ENCODE measurements at places on chromosomes 2 and 18. TPM values are rescaled to one million over a fixed set of nuclear protein-coding genes. Genes with fewer than 3 reads are reported as not detected.

GRCh38 chr2:39470580-39470979, 33.5 kb upstream of the MAP4K3 start:
- H3K27me3 ChIP-seq, result no peaks in the 10 kb centered on the region
- no peak overlapping the region for H3K27ac ChIP-seq
- H3K4me1 ChIP-seq, result peaks cover 4% of the 10 kb centered on the region
- no peak for DNase-seq
- no peaks in the 10 kb centered on the region for H3K36me3 ChIP-seq
- H3K4me3 ChIP-seq, result no peak overlapping the region

GRCh38 chr2:205483095-205483494, 199.2 kb upstream of the NRP2 start:
- no peaks in the 10 kb centered on the region for H3K36me3 ChIP-seq
- no peak overlapping the region for H3K27ac ChIP-seq
- H3K27me3 ChIP-seq, result no peaks in the 10 kb centered on the region
- peaks cover 3% of the 10 kb centered on the region for H3K4me1 ChIP-seq
- no peak for DNase-seq
- H3K4me3 ChIP-seq, result no peak overlapping the region

The SH2D6 gene
- total RNA-seq, result 1.2 TPM

DNA sequence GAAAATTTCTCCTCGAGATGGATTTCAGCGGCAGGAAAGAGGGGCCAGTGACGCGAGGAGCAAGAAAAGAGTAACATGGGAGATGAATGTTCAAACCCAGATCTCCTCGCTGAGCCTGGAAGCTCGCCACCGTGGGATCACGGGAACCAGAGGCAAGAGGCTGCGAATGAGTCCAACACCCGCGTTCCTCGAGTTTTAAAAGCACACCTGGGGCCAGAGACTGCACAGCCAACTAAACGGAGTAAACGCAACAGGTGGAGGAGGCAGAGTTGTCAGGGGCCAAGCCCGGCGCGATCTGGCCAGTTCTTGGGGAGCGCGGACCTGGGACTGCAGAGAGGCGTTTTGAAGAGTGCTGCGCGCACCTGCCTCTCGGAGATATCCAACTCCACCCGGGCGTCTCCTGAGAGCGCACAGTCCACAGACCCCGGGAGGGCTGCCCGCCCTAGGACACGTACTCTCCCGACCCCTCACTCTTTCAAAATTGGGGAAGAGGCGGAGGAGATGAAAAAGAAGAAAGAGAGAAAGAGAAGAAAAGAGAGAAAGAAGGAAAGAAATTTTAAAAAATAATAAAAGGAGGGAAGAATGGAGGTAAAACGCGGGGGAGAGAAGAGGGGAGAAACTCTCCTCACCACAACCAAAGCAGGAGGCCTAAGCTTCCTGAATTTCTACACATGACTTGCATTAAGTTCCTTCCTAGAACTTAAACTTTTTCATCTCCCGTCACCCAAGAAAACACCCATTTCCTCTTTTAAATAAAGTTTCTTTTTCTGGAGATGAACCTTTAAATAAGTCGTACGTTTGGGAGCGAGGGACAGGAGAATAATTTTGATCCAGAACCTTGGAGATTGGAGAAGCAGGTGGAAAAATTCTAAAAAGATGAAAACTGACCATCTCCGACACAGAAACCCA, 5.3 kb upstream of the PAX3 start:
- no peak for DNase-seq
- H3K4me3 ChIP-seq, result peak overlapping the region; percentile 52
- H3K27ac ChIP-seq, result peak overlapping the region; percentile 50

DNA sequence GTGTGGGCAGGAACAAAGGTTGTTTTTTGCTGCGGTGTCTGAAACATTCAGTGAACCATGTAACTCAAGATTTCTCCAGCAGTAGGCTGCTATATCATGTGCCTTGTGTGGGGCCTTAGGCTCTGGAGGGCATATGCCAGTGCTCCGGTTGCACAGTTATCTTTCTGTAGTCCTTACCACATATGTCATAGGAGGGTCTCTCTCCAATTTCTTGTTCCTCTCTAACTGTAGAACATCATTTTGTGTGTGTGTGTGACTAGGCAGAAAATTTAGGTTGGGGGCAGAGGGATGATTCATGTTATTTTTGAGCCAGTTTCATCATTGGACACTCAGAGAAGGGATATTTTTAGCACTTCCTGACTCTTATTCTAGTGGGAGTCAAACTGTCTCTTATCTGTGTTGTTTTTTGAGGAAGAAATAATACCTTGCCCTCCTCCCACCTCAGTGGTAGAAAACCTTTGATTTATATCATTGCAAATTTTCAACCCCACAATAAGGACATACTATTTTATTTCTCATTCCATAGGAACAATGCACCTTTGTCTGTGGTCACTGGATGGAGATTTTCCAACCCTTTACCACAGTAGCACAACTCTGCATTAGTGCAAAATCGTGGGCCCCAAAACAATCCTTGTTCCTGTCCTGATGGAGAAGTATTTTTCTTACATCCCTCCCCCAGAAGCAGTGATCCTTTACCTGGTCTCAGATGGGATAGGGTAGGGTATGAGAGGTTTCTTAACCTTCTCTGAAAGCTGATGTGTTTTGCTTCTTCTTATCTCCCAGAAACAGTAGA, 113.9 kb downstream of the CCDC74A start:
- H3K36me3 ChIP-seq, result no peaks in the 10 kb centered on the region
- H3K27me3 ChIP-seq, result no peaks in the 10 kb centered on the region
- DNase-seq, result no peak
- peaks cover 2% of the 10 kb centered on the region for H3K4me1 ChIP-seq

DNA sequence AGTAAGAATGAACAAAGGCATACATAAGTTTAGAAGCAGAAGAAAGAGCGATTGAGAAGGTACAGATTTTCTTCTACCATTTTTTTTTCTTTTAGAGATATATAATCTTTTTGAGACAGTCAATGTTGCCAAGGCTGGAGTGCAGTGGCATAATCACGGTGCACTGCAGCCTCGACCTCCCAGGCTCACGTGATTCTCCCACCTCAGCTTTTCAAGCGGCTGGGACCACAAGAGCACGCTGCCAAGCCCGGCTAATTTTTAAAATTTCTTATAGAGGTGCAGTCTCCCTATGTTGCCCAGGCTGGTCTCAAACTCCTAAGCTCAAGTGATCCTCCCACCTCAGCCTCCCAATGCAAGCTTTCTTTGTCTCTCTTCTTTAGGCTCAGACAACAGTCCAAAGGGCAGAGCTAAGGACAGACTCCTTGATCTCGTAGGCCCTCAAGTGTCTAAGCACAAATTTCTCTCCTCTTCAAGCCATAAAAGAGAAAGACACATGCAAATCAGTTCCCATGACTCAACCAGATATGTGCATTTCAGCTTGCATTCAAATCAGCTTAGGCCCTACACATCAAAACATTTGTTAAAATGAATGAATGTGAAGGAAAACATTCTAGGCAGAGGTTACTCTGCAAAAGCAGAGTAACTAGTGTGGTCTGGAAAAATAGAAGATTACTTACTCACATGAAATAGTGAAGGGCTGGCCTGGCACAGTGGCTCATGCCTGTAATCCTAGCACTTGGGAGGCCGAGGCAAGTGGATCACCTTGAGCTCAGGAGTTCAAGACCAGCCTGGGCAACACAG, 18.0 kb downstream of the ITSN2 start:
- no peaks in the 10 kb centered on the region for H3K4me1 ChIP-seq
- DNase-seq, result no peak
- no peaks in the 10 kb centered on the region for H3K27me3 ChIP-seq
- H3K36me3 ChIP-seq, result no peaks in the 10 kb centered on the region
- H3K27ac ChIP-seq, result no peak overlapping the region

DNA sequence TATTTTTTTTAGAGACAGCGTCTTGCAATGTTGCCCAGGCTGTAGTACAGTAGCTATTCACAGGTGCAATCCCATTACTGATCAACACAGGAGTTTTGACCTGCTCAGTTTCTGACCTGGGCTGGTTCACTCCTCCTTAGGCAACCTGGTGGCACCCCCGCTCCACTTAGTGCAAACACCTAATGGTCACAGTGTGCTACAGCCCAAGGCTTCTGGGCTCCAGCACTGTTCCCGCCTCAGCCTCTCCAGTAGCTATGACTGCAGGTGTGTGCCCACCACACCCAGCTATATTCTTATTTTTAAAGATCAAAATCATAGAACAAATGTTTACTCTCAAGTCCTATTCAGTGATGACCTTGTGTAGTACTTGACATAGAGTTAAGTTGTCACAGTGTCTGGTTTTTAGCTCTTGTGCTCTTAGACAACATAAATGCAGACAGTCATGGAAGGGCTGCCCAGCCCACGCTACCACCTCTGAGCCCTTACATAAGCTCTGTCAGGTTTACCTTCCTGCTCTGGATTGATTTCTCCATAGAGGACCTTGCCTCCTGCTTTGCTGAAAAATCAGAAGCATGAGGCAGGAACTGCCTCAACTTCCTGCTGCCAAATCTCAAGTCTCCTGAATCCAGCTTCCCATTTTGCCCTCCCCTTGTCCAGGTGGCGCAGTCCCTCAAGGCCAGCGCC, 82.2 kb upstream of the SLC1A4 start:
- H3K4me1 ChIP-seq, result peaks cover 6% of the 10 kb centered on the region
- no peak for DNase-seq
- H3K27me3 ChIP-seq, result no peaks in the 10 kb centered on the region
- H3K4me3 ChIP-seq, result no peak overlapping the region
- H3K36me3 ChIP-seq, result no peaks in the 10 kb centered on the region

DNA sequence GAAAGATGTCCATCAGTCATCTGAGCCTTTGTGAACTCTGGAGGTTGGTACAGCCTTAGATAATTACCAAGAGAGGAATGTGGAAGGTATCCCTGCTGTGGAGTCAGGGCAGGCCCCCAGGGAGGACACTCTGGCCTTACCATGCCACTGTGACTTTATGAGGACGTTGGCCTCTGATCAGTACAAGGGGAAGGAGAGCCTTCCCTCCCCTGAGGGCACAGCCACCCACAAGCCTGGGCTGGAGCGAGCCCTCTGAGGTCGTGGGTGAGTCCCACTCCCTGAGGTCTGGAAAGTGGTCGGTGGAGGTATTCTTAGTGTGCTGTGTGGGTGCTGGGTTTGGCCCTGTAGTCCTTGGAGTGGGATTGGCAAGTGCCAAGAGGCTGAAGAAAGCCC, 91.6 kb downstream of the STPG4 start:
- peaks cover 70% of the 10 kb centered on the region for H3K4me1 ChIP-seq
- no peak overlapping the region for H3K4me3 ChIP-seq
- H3K27me3 ChIP-seq, result no peaks in the 10 kb centered on the region
- DNase-seq, result no peak
- H3K27ac ChIP-seq, result no peak overlapping the region
- peaks cover 23% of the 10 kb centered on the region for H3K36me3 ChIP-seq

GRCh38 chr2:234548695-234549420, 52.0 kb upstream of the ARL4C start:
- no peak for DNase-seq
- peaks cover 13% of the 10 kb centered on the region for H3K4me1 ChIP-seq
- H3K4me3 ChIP-seq, result no peak overlapping the region
- peaks cover 3% of the 10 kb centered on the region for H3K27me3 ChIP-seq
- no peaks in the 10 kb centered on the region for H3K36me3 ChIP-seq

The ERFE gene
- total RNA-seq, result 0.79 TPM

DNA sequence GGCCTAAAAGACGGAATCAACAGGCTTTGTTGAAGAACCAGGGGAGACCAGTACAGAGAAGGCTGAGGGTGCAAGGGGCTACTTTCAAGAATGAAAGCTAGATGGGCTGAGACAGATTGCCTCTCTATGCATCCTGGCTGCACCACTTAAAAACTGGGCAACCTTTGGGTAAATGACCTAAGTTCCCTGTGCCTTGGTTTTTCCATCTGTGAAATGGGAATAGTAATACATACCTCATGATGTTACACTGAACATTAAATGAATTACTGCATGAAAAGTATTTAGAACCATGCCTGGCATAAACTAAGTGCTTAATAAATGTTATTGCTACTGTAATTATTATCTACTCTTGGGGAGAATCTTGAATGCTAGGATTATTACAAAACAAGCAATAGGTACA, 106.5 kb downstream of the PRKCE start:
- H3K36me3 ChIP-seq, result no peaks in the 10 kb centered on the region
- H3K4me1 ChIP-seq, result peaks cover 12% of the 10 kb centered on the region
- H3K4me3 ChIP-seq, result no peak overlapping the region
- no peak overlapping the region for H3K27ac ChIP-seq
- H3K27me3 ChIP-seq, result no peaks in the 10 kb centered on the region

GRCh38 chr2:159461076-159461475, 155.3 kb downstream of the BAZ2B start:
- H3K4me3 ChIP-seq, result no peak overlapping the region
- no peak overlapping the region for H3K27ac ChIP-seq
- H3K27me3 ChIP-seq, result no peaks in the 10 kb centered on the region
- no peaks in the 10 kb centered on the region for H3K36me3 ChIP-seq
- H3K4me1 ChIP-seq, result no peaks in the 10 kb centered on the region

The OXER1 gene
- 0.50 TPM for total RNA-seq

DNA sequence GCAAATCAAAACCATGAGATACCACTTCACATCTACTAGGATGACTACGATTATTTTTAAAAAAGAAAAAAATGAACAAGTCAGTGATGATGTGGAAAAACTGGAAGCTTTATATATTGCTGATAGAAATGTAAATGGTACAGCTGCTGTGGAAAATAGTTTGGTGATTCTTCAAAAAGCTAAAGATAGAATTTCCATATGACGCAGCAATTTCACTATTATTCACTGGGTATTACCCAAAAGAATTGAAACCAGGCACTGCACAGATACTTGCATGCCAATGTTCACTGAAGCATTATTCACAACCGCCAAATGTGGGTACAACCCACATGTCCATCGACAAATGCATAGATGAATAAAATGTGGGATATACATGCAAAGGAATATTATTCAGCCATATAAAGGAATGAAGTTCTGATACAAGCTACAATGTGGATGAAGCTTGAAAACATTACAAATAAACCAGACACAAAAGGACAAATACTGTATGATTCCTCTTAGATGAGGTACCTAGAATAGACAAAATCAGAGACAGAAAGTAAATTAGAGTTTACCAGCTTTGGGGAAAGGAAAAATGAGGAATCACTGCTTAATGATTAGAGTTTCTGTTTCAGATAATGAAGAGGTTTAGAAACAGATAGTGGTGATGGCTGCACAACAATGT, 11.1 kb downstream of the RTTN start:
- no peak for DNase-seq
- peaks cover 7% of the 10 kb centered on the region for H3K36me3 ChIP-seq
- no peaks in the 10 kb centered on the region for H3K4me1 ChIP-seq
- no peak overlapping the region for H3K4me3 ChIP-seq
- no peaks in the 10 kb centered on the region for H3K27me3 ChIP-seq

The CD28 gene
- total RNA-seq, result 4.7 TPM

DNA sequence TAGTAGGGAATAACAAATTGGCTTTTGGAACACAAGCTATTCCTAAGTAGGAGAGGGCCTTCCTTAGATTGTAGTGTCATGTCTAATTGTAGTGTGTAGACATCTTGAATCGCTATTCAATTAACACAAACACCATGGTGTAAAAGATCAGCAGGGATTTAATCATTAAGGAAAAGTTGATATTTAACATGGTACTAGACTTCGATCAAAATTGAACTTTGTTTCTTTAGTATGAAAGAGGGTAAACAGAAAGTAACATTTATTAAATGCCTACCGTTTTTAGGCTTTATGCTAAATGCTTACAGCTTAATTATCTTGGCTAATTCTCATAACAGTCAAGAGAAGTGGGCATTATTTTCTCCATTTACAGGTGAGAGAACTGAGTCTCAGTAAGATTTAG, 37.5 kb upstream of the FIGN start:
- no peaks in the 10 kb centered on the region for H3K4me1 ChIP-seq
- H3K27me3 ChIP-seq, result no peaks in the 10 kb centered on the region
- H3K27ac ChIP-seq, result no peak overlapping the region
- H3K4me3 ChIP-seq, result no peak overlapping the region
- DNase-seq, result no peak

The GALNT5 gene
- total RNA-seq, result 7.6 TPM

Measured in spinal cord (tissue), 10 donors.